NCI-H446 treated with DMSO at 0.1 percent for 48 hours (cell line): ENCODE measurements at places on chromosomes 11 and 22.

- no peak for DNase-seq
These were observed 8.1 kb upstream of the PDE2A start for GRCh38 chr11:72682238-72682857.

DNA sequence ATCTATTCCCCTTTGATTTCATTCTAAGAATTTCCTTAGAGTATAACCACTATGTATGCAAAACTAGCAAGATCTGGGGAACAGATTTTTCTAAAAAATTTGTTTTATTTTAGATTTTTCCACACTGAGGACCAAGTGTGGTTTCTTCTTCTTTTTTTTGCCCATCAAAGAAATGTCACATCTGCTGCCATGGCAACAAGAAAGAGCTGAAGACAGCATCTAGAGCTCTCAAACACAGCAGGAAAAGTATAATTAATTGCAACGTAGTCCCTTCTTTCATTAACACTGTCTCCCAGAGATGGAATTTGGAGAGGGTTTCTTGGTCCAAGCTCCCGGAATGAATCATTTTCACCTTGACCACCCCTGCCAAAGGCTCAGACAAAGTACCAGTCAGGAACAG is 256.7 kb upstream of the CCDC90B start:
- no peak for DNase-seq

DNA sequence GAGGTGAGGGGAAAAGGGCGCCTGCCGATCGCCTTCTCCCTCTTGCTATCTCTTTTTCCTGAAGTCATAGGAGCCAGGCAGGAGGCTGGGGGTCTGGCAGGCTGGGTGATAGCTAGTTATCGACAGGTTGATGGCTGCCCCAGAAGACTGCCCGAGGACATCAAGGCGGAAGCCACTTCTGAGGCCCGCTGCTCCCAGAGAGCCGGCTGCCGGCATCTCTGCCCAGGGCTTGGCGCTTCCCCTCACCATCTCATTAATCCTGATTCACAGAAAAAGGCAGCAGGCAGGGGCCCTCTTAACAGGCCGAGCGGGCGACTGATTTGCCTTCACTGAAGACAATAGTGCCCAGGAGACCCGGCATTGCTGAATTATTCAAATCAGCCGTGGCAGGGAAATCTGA is 124.2 kb downstream of the MIAT start:
- no peak for DNase-seq

DNA sequence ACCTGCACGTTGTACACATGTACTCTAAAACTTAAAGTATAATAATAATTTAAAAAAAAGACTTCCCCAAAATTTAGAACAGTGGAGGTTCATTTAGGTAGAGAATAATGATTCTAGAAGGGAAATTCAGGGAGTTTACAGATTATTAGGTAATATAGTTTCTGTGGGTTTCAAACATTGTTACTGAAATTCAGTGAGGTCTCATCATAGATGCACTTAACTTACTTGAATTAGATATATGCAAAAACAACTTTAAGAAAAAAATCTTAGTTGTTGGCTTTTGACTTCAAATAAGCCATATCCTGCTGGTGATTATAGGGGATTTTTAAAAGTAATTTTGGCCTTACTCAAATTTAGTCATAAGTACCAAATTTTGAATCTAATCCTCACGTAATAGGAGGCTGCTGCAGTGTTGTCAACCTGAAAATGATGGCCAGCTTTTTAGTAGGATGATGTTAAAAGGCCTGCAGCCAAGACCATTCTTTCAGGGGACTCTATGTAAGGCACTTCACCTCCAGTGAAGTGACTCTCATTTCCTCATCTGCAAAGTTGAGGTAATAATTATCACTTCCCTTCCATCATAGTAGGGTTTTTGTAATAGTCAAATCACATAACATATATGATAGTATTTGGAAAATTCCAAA is 42.5 kb upstream of the KCNA4 start:
- no peak for DNase-seq

GRCh38 chr11:119420631-119421030 is 2.3 kb downstream of the THY1 start:
- DNase-seq = no peak

GRCh38 chr11:15907806-15908205 is 448.5 kb downstream of the SOX6 start:
- no peak for DNase-seq

DNA sequence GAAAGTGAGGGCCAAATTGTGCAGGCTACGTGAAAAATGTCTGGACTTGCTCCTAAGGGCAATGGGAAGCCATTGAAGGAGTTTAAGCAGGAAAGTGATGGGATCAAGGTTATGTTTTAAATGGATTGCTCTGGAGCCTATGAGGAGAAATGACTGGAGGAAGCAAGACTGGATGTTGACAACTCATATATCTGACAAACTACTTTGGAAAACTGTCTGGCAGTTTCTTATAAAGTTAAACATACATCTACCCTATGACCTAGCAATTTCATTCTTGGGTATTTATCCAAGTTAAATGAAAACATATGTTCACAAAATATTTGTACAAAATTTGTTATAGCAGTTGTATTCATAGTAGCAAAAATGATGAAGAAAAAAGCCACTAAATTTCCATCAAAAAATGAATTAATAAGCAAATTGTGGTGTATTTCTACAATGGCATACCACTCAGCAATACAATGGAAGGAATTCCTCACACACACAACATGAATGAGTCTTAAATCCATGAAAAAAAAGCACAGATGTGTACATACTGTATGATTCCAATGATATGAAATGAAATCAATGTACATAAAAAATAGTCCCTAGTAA is 24.1 kb downstream of the FZD4 start:
- no peak for DNase-seq

GRCh38 chr11:108224911-108225786 is 2.3 kb downstream of the ATM start:
- no peak for DNase-seq

GRCh38 chr11:40434926-40435325 is 1024.5 kb downstream of the LRRC4C start:
- DNase-seq = peak; percentile 61

DNA sequence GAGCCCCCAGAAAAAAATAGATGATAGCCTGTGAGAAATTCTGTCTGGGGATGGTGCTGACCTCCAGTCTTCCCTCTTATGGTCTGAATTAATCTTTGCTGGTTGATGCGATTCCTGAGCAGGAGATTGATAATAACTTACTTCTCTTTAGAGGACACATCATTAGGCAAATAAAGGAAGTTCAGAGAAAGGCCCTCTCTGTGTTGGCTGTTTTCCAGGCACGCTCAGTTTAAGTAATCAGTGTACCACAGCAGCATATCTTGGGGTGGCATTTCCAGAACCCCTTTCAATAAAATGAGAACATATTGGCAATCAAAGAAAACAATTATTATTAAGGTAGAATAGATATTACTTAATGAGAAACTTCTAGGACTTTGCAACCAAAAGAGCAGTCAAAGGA is 1129.3 kb upstream of the RAG2 start:
- no peak for DNase-seq

- no peak for DNase-seq
These were observed 10.7 kb downstream of the VSIG10L2 start for GRCh38 chr11:125956391-125957134.

GRCh38 chr11:75387736-75388294 is 11.5 kb upstream of the RPS3 start:
- DNase-seq = no peak

DNA sequence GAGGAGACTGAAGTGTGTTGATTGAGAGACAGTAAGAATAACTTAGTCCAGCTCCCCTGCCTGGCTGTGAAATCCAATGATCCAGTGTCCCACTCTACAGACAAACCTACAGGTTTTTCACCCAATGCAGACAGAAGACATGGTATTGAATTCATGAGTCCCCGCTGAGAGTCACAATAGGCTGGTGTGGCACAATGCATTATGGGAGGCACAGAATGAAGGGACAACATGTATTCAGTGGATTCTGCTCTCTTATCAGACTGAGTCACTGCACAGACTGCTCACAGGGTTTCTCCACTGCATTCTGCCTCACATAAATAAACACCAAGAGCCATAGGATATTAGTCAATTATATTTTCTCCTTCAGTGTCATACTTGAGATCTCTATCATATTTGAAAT is 55.2 kb upstream of the TOP3B start:
- no peak for DNase-seq

- no peak for DNase-seq
These were observed 152.0 kb upstream of the SYN3 start for GRCh38 chr22:33209930-33210784.

DNA sequence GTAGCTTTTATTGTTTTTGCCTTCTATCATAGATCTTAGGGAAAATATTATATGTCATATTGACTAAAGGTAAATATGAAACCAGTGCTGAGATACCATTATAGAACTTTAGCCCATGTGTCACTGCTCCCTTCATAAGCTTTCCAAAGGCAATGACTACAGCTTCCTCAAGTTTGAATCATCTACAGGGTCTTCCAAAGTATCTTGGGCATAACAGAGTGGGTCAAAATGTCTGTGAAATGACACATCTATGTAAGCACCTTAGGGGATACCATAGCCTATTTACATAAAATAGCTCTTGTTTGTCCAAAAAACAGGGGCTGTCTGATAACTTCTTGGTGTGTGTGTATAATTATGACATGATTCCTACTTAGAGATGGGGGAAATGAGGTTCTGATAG is 52.5 kb downstream of the RELT start:
- DNase-seq = no peak

- no peak for DNase-seq
These were observed 50.6 kb upstream of the DEUP1 start for GRCh38 chr11:93279851-93280347.

GRCh38 chr11:117678658-117679406 is 118.2 kb downstream of the DSCAML1 start:
- DNase-seq = peak; percentile 18

GRCh38 chr11:121643479-121644186 is 190.9 kb upstream of the SORL1-AS1 start:
- DNase-seq = no peak

DNA sequence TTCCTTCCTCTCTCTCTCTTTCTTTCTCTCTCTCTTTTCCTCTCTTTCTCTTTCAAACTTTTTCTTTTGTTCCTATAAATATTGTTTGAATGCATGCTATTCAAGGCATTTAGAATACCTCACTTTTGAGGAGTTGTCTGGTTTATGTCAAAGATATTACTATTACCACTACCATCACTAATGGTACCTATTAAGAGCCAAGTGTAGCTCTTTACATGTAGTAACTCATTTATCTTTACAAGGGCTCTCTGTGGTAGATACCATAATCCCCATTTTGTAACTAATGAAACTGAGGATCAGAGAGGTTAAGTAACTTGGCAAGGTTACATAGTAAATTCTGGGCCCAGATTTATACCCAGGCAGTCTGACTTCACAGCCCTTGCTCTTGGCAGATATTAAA is 116.0 kb downstream of the CSTPP1 start:
- no peak for DNase-seq

DNA sequence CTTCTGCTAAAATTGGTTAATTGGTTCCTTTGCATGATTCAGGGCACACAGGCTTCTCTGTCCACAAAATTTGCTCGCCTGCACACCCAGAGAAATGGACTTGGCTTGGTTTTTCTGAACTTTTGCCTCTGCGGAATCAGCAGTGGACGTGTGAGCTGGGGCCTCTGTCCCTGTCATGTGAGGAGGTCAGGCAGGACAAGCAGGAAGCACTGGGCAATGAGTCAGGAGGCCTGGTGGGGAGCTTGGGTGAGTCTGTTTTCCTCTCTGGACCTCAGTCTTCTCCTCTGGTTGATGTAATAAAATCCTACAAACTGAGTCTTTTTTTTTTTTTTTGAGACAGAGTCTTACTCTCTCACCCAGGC is 10.4 kb upstream of the CELSR1 start:
- no peak for DNase-seq

- no peak for DNase-seq
These were observed 24.4 kb upstream of the OAF start for GRCh38 chr11:120186456-120186773.

DNA sequence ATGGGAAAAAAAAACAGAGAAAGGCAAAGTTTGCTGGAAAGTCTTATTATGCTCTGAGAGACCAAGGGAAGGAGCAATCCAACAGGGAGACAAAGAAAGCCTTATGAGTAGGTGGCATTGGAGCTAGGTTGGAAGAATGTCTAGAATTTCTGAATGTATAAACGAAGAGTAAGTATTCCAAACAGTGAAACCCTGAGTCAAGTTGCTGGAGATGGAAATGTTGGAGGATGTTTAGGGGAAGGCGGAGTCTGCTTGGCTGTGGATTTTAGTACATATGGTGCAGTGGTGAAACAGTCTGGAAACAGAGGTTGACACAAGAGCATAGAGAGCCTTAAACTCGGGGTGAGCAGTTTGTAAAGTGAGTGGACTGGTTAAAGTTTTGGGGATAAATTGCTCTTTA is 314.8 kb upstream of the CADM1 start:
- DNase-seq = no peak

DNA sequence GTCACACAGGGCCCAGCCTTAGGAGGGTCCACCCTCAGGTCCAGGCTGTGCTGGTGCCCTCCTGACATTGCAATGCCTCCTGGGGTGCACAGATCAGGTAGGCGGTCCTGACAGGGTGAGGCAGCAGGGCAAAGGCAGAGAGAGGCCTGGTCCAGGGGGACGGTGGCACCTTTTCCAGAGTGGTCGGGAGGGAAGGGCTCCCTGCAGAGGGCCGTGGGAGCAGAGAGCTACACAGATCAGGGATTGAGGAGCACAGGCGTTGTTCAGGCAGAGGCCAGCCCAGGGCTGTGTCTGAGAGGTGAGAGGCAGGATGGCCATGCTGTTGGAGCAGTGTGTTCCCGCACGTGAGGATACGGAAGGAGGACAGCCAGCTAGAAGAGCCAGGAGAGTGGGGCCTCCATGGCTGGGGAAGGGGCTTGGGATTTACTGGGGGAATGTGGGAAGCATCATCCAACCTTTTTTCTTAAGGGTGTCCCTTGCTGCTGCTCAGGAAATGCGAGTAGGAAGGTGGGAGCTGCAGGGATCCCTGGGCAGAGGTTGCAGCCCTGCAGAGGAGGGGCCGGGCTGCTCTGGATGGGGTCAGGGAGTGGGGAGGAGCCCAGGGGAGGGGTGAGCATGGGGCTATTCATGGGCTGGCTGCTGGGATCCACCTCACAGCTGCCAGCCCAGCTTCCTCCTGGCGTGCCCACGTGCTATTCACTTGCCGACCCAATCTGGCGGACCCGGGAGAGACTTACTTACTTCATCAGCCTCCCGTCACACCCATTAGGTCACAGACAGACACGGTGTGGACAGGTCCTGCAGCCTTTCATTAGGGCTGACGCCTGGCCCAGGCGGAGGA is 1516.4 kb downstream of the TBC1D22A start:
- peak; percentile 69 for DNase-seq

- no peak for DNase-seq
These were observed 2.2 kb upstream of the RANBP1 start for GRCh38 chr22:20113551-20114310.
